ENCODE measurements at places on chromosomes 11 and 22. TPM values are rescaled to one million over a fixed set of nuclear protein-coding genes. Genes with fewer than 3 reads are reported as not detected.

DNA sequence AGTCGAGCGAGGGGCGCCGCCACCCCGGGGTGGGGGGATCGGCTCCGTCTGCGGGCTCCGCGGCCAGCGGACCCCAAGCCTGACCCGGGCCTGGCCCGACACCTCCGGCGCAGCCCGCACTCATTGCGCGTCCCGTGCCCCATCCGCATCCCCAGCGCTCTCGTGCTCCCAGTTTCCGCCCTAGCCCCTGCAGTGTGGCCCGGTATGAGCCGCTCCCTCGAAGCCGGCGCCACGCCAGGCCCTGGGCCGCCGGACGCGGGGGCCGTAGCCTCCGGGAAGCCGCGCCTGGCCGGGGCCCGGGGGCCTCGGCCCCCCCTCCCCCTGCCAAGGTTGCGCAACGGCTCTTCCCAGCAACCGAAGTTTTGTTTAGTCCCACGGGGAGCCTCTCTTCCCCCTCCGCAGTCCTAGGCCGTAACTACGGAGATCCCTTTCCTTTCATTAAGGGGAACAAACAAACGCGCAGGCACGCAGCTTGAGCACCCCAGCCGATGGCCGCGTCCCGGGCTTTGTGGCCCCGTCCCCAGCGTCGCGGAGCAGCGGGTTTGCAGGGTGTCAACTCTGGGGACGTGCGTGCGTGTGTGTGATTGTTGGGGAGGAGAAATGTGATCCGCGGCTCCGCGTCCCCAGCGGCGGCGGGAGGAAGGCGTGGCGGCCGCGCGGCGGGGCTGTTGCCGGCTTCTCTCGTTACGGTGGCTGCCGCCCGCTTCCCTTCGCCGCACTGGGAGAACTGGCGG lies 883 bp downstream of the HIPK3 start:
- peak; percentile 89 for DNase-seq

- DNase-seq: peak; percentile 86
These were observed 6.8 kb upstream of the FAM111A start for GRCh38 chr11:59135648-59136461.

DNA sequence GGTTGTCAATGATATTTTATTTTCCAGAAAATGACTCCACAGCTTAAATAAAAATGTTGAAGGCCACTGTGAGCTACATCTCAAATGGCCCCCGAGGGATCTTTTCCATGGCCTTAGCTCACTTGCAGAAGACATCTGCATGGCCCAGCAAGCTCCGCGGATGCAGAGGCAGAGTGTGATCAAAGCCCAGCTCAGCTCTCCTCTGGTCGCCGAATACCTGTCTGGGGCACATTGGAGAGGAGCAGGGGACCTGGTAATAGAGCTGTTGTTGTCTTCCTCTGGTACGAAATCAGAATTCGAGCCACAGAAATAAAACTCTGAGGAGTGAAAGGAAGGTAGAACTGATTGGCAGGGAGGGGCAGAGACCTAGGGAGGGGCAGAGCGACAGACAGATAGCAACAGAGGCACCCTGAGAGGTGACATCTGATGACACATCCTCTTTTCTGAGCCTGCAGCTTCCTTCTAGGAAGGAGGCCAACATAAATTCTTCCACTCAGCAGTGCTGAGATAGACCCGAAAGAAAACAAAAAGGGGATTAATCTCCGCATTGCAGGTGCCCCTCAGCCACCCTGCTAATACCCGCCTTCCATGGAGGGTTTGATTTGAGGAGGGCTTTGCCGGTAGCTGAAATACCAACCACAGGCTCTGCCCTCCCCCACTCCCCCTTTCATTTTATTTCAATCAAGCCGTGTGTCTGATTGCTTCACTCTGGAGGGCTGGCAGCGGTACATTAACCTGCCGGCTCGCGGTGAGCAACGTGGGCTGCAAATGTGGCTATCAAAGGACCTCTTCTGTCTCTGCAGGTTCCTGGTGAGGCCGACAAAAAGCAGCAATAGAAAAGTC lies 759.4 kb downstream of the OPCML start:
- DNase-seq: peak; percentile 23

DNA sequence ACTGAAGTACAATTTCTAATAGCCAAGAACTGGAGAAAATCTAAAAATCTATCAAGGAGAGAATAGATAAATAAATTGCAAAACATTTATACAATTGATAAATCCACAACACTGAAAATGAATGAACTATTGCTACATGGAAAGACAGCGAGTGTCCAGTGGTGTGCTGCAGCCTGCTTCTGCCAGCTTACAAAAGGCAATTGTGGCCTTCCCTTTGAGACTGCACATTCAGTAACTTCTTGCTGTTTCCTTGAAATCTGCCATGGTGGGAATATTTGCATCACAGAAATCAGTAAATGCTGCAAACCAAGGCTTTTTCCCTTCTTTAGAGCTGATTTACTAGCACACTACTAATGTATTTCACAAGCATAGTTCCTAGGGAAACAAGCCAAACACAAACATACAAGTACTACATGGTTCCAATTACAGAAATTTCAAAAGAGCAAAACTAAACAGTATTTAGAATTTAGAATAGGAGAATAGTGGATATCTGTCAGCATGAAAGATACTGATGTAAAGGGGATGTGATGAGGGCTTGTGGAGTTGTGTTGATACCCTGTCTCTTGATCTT lies 76.9 kb upstream of the TRIM77 start:
- DNase-seq: no peak

The PRAME gene
- total RNA-seq: not detected
